HEK293T (cell line): ENCODE measurements at places on chromosomes 6 and 20.

- no peak for DNase-seq
These were observed 34.3 kb downstream of the RPRD1B start for GRCh38 chr20:38067717-38068365.

DNA sequence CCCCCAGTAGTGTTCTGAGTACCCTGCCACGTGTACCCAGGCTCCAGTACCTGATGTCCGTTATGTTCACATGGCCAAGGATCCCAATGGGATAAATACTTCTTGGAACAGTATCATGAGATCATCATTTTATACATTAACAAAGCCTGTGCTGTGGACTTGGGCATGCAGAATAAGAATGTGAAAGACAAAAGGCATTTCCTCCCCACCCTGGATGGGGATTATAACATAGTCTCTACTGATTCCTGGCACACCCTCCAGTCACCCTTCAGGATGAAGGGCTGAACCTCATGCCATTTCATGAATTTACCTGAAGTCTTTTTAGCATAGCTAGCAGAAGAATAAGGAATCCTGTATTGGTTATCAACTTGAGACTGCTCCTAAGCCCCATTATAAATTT is 2.8 kb downstream of the TNFRSF21 start:
- no peak for DNase-seq

DNA sequence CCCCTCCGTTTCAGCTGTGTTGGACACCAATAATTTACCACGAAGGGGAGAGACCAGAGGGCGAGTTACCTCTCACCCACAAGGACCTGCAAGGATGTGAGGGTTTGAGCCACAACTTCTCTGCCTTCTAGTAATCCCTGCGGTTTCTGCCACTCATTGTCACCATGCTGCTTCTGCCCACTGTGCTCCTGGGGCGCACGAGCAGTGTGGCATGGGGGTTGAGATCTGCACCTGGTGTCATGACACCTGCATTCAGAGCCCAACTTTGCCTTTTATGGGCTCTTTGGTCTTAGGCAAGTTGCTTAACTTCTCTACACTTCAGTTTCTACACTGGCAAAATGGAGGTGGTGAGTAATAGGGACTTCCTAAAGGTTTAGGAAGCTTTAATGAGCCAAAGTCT is 84.9 kb downstream of the SOBP start:
- no peak for DNase-seq

DNA sequence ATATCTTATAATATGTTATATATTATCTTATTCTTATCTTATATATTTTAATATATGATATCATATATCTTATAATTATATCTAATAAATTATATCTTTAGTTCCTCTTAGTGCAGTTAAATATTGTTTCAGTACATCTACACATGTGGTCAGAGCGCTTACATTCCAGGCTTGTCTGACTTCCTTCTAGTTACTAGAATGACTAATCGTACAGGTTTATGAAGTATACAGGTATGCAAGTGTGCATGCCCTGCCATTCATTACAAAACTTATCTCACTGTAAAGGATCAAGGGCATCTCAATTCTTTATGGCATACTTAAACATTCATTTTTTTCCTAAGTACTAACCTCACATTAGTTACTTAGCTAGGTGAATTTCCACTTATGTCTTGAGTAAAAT is 1278.0 kb upstream of the MAP3K7 start:
- DNase-seq, result no peak

GRCh38 chr20:23125625-23126191 is 39.6 kb upstream of the CD93 start:
- DNase-seq, result no peak

- DNase-seq, result peak; percentile 51
These were observed 516 bp downstream of the GTPBP2 start for GRCh38 chr6:43628393-43629103.
